ENCODE measurements at places on chromosomes 7 and 10.
A peak's percentile ranks its signal among the peaks of the same experiment; 100 is the strongest.

DNA sequence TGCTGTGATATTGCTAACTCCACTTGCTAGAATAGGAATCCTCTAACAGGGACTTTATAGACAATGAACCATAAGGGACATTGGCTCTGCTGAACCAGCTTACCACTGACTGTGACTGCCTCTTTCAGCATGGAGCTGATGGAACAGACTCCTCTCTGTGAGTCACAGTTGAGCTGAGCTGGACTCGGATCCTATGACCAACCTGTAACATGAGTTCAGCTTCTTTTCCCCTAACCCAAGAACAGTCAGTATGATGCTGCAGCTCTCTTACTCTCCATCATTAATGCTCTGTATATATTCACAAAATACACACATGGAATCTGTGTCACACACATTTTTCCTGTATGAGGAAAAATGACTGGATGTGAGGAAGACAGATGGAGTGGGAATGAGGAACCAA is 177.9 kb upstream of the BET1 start:
- DNase-seq, result no peak

- DNase-seq, result no peak
Observed at GRCh38 chr10:68586606-68587305, 26.6 kb downstream of the TET1 start.

DNA sequence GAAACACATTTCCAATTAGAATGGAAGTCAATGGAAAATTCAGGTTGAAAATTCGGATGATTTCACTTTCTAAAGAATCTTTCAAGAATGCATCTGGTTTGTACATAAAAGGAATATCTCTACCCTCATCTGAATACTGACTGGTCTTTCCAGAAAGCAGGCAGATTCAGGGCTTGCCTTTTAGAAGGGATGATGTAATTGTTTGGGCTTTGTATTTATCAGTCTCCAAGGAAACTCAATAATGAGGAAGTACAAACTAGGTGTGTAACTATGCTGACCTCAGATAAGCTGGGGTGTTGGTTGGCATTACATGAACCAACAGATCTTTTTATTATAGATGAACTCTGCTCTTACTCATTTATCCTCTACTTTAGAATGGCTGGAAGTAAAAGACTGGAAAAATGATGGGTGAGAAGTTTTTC is 24.1 kb downstream of the PDLIM1 start:
- DNase-seq, result peak; percentile 24

GRCh38 chr7:106646256-106646655 is 14.7 kb downstream of the CCDC71L start:
- DNase-seq, result no peak

GRCh38 chr10:129921801-129922597 is 42.1 kb downstream of the EBF3 start:
- DNase-seq, result no peak

- DNase-seq, result no peak
Observed at GRCh38 chr10:127398971-127399365, 150.1 kb upstream of the NPS start.

GRCh38 chr10:116848032-116848943 is 1.0 kb upstream of the ENO4 start:
- peak; percentile 33 for DNase-seq

GRCh38 chr7:2242541-2243429 is 759 bp downstream of the NUDT1 start:
- DNase-seq, result no peak

DNA sequence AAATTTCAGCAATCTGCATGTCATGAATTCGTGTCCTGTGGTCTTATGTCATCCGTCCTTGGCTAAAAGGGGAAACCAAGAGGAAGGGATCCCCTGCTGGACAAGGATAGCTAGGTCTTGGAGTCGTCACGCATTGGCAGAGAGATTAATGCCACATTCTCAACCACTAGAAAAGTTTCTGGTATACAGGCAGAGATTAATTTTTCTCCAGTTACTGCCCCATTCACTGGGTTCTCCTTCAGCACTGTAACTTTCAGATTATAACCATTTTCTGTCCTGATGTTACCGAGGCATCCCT is 1060.6 kb upstream of the AUTS2 start:
- DNase-seq, result no peak

- no peak for DNase-seq
Observed at GRCh38 chr7:97226541-97226940, 109.0 kb downstream of the SDHAF3 start.

Data from CD4-positive, alpha-beta T cell treated with Interleukin-4 for 4 hours (primary cell).